ENCODE measurements at places on chromosomes 6 and 20. TPM values are rescaled to one million over a fixed set of nuclear protein-coding genes. Genes with fewer than 3 reads are reported as not detected.
A peak's percentile ranks its signal among the peaks of the same experiment; 100 is the strongest.

SRSF12 gene
- 0.74 TPM for total RNA-seq

SAMD3 gene
- 2.7 TPM for total RNA-seq

DNA sequence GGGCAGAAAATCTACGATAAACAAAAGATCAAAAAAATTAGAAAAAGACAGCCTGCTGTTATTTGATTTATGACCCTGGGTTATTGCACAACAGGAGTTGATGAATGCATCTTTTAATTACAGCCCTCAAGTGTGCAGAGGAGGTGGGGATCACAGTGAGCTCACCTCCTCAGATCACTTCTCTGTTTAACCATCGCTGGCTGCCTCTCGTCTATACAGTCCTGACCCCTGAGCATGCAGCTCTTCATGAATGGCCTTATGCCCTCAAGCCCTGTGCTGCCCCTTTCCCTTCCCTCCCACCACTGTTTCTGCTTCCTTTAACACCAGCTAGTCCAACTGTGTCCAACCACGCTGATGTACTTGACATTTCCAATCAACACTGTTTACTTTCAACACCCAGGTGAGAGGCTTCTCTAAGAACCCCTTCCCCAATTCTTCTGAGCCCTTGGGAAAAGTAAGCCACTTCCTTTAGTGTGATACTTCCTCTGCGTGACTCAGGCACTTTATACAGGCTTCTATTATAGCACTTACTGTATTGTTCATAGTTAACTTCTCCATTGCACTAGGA lies 60.6 kb upstream of the RIPOR2 start:
- no peak for DNase-seq

SIRPB1 gene
- total RNA-seq, result 4.5 TPM

GRCh38 chr20:29873946-29874345 lies 1383.5 kb upstream of the DEFB115 start:
- peak; percentile 36 for DNase-seq

RSPO3 gene
- total RNA-seq, result not detected
